ENCODE measurements at places on chromosomes 3 and 15.

DNA sequence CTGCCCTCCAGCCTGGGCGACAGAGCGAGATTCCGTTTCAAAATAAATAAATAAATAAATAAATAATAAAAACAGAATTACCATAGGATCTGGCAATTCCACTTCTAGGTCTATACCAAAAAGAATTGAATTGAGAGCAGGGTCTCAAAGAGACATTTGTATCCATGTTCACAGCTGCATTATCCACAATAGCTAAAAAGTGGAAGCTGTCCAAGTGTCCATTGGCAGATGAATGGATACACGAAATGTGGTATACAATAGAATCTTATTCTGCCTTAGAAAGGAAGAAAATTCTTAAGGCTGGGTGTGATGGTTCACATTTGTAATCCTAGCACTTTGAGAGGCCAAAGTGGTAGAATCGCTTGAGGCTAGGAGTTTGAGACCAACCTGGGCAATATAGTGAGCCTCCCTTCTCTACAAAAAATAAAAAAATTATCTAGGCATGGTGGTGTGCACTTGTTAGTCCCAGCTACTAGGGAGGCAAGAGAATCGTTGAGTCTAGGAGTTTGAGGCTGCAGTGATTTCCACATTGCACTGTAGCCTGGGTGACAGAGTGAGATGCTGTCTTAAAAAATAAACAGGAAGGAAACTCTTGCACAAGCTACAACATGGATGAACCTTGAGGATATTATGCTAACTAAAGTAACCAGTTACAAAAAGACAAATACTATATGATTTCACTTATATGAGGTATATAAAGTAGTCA, 24.2 kb downstream of the PFKFB4 start:
- DNase-seq, result no peak

- DNase-seq, result no peak
Measured at GRCh38 chr3:188268336-188268735, 114.4 kb downstream of the LPP start.

DNA sequence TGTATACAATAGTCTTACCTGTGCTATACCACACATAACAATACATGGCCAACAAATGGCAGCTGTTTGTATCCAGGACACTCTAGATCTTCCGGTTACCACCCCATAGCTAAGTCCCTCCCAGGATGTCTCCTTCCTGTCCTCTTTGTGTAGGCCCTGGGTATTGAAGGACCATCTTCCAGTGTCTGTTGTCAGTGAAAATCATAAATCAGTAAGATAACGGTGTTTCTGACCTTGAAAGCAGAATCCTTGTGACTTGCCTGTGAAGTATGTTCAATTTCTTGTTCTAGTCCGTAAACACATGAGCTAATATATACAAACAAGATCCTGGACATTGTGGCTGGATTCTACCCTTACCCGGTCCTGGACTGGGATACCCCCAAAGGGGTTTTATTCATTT, 462.8 kb downstream of the NTRK3 start:
- DNase-seq, result no peak

GRCh38 chr3:14096742-14097141, 27.9 kb downstream of the CHCHD4 start:
- DNase-seq, result no peak

DNA sequence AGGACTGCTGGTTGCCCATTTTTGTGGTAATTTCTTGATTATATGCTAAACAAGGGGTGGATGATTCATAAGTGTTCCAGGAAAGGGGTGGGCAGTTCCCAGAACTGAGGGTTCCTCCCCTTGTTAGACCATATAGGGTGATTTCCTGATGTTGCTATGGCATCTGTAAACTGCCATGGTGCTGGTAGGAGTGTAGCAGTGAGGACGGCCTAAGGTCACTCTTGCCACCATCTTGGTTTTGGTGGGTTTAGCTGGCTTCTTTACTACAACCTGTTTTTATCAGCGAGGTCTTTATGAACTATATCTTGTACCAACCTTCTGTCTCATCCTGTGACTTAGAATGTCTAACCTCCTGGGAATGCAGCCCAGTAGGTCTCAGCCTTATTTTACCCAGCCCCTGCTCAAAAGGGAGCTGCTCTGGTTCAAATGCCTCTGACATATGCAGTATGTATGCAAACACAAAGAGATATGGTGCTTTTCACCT, 46.2 kb downstream of the C3orf38 start:
- DNase-seq, result peak; percentile 75

DNA sequence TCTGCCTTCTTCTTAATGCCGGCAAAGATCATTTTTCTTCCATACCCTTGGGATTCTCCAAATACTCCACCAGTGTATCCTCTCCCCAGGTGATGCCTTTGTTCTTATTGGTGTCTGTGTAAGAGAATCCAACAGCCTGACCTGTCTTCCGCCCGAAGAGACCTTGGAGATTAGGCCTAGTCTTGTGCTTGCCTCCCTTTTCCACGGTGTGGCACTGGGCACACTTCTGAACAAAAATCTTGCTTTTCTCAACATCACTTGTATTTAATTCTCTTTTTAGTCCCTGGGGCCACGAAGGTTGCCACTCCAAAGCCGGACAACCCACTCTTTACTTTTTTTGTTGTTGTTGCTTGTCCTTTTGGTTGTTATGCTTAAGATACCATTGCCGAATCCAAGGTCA, 14.0 kb upstream of the EMC3 start:
- no peak for DNase-seq

GRCh38 chr3:30779686-30780287, 114.7 kb downstream of the GADL1 start:
- DNase-seq, result peak; percentile 9

DNA sequence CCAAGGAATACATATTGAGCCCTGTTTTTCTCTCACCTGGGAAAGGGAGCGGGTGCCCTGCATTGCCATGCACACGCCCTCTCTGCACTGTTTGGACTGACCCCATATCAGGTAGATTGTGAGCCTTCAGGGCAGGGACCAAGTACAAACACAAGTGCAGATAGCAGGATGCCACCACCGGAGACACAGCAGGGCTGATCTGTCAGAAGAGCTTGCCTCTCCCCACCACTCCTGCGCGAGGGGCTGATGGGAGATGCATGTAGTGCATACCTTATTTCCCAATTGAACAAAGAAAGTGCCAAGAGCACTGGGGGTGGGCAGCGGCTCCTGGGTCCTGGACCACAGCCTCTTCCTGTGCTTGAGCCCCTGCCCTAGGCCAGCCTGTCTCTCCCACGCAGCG, 9.0 kb upstream of the SLCO2A1 start:
- DNase-seq, result no peak

DNA sequence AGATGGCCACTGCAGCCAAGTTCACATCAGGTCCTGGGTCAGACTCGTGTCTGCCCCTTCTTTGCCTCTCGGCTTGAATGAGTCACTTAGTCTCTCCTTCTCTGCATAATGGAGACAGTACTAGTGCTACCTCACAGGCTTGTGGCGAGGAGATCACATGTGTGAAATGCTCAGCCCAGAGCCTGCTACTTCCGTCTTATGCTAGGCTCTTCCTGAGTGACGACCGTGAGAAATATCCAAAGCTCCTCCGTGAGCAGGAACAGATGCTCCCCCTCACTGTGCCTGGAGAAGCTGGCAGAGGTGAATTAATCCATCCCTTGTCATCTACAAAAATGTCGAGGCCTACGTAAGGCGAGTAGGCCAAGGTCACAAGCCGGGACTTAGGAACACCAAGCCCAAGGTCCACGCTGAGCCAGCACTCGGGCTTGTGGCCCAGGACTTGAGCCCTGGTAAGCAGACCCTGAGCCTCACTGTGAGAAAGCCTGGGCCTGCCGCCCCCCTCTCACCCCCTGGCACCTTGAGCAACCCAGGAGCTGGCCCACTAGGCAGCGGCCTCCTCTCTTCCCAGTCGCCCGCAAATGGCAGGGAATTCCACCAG, 17.9 kb downstream of the PAK6 start:
- peak; percentile 21 for DNase-seq

- no peak for DNase-seq
Measured at GRCh38 chr15:48559285-48559684, 86.2 kb downstream of the FBN1 start.

GRCh38 chr3:147393943-147394883, 12.1 kb downstream of the ZIC4 start:
- DNase-seq, result no peak

GRCh38 chr3:151467069-151467468, 6.2 kb upstream of the IGSF10 start:
- no peak for DNase-seq

DNA sequence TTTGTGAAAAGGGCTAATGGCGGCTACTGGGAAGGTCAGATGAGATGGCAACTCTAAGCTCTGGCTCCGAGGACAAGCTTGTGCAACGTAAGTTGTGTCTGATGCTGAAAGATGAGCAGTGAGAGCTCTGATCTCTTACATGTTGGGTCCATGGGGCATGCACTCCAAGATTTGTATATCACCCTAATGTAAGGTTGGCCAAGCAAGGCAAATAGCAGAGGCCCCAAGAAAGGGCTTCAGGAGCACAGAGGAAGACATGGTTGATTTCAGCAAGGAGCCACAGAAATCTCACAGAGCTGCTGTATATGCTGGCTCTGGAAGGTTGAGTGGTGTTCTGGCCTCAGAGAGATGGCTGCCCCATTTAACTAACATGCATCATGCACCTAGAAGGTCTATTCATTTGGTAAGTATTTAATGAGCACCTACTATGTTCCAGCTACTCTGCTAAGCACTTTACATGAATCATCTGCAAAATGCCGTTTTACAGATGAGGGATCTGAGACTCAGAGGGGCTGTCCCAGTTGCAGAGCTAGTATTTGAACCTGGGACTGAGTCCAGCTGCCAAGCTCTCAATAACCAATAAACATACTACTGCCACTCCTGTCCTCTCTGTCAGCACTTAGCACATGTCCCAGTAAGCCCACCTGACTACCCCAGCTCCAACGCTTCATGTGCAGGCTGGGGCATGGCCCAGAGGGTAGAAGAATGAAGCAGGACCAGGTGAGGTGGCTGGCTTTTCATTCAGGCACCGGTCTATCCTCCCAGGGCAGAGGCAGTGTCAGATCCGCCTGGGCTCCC, 27.8 kb upstream of the ATP2B2 start:
- DNase-seq, result no peak

- DNase-seq, result no peak
Measured at GRCh38 chr15:97683831-97684230, 276.7 kb upstream of the ARRDC4 start.

- DNase-seq, result no peak
Measured at GRCh38 chr3:157782236-157782635, 279.0 kb upstream of the VEPH1 start.

GRCh38 chr15:101018016-101018415, 98.9 kb downstream of the LRRK1 start:
- DNase-seq, result no peak

DNA sequence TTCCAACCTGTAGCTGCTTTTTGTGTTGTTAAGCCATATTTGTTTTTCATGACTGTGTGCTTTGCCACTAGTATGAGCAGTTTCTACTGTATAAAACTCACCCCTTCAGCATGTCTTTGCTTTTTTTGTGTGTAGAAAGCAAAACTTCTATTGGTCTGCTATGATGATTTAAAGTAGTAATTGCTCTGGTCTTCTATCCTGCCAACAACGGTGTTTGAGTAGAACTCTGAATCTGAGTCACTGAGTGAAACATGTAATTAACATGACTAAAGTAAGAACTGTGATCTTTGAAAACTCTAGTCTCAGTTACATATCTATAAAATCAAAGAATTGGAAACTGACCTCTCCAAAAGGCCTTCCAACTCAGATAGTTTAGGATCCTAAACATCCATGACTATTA, 133.6 kb downstream of the TPRG1 start:
- no peak for DNase-seq

GRCh38 chr3:111531446-111531845, 10.6 kb upstream of the CD96 start:
- no peak for DNase-seq

GRCh38 chr15:100759106-100759505, 120.5 kb upstream of the ALDH1A3 start:
- DNase-seq, result no peak

DNA sequence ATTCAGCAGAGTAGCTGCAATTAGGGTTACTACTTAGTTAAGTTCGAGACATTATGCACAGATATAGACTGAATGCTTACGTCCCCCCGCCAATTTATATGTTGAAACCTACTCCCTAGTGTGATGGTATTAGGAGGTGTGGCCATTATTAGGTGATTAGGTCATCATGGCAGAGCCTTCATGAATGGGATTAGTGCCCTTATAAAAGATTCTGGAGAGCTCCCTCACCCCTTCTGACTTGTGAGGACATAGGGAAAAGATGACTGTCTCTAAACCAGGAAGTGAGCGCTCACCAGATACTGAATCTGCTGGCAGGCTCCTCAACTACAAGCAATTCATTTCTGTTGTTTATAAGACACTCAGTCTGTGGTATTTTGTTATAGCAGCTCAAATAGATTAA, 25.6 kb upstream of the TEX9 start:
- DNase-seq, result no peak

GRCh38 chr15:67080900-67081431, 15.6 kb downstream of the SMAD3 start:
- DNase-seq, result peak; percentile 84

GRCh38 chr3:135228201-135228600, 433.1 kb downstream of the EPHB1 start:
- DNase-seq, result no peak

- DNase-seq, result no peak
Measured at GRCh38 chr3:85259748-85260147, 301.0 kb downstream of the CADM2 start.

DNA sequence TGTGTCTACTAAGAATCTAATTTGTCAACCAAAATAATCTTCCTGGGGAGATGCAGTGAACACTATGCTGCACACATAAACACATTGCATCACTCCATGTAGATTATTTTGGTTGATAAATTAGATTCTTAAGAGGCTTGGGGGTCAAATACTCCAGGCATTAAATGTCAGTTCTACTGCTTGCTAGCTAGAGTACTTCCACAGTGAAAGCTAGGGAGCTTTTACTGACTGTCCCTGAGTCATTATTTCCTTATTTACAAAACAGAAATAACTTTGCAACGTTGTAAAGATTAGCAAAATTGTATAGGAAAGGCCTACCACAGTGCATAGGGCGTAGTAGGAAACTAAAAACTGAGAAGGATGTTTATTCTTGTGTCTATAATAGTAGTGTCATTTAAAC, 12.9 kb upstream of the TMC3 start:
- no peak for DNase-seq

- no peak for DNase-seq
Measured at GRCh38 chr15:80191897-80192595, 39.2 kb downstream of the FAH start.

- DNase-seq, result no peak
Measured at GRCh38 chr15:74259821-74260607, 23.9 kb downstream of the CCDC33 start.

- no peak for DNase-seq
Measured at GRCh38 chr15:31806106-31806505, 224.2 kb upstream of the CHRNA7 start.

GRCh38 chr15:63240109-63240508, 37.3 kb upstream of the APH1B start:
- no peak for DNase-seq

- DNase-seq, result peak; percentile 0
Measured at GRCh38 chr15:77029166-77030047, 34.5 kb downstream of the PSTPIP1 start.

Data from activated CD8-positive, alpha-beta T cell treated with anti-CD3 and anti-CD28 coated beads for 36 hours (primary cell).